M059J (cell line): ENCODE measurements at places on chromosomes 7 and 10. TPM values are rescaled to one million over a fixed set of nuclear protein-coding genes. Genes with fewer than 3 reads are reported as not detected.
A peak's percentile ranks its signal among the peaks of the same experiment; 100 is the strongest.

GRCh38 chr10:82942286-82943099 is 1067.5 kb downstream of the NRG3 start:
- DNase-seq, result peak; percentile 21

- DNase-seq, result no peak
Observed at GRCh38 chr7:14045651-14046050, 56.2 kb upstream of the ETV1 start.

- no peak for DNase-seq
Observed at GRCh38 chr10:123295644-123296043, 141.4 kb downstream of the BUB3 start.

DNA sequence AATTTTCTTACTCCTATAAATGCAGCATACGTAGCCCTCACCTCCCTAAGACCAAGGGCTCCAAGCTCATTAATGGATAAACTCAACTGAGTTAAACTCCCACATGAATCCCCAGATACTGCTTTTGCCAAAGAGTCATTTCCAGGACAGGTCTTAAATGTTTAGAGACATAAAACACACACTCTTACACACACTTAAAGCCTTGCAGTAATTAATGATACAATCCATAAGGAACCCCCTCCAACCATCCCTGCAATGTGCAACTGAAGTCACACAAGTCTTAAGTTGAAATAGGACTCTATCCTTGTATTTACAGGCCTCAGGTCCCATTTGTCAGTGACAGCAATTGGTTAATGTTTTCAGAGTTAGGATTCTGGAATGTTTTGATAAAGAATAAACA is 194.1 kb downstream of the FANK1 start:
- no peak for DNase-seq

COL13A1 gene
- 5.7 and 15.6 TPM in 2 replicates for total RNA-seq

STAMBPL1 gene
- total RNA-seq, result 18.2 and 22.8 TPM in 2 replicates

DNA sequence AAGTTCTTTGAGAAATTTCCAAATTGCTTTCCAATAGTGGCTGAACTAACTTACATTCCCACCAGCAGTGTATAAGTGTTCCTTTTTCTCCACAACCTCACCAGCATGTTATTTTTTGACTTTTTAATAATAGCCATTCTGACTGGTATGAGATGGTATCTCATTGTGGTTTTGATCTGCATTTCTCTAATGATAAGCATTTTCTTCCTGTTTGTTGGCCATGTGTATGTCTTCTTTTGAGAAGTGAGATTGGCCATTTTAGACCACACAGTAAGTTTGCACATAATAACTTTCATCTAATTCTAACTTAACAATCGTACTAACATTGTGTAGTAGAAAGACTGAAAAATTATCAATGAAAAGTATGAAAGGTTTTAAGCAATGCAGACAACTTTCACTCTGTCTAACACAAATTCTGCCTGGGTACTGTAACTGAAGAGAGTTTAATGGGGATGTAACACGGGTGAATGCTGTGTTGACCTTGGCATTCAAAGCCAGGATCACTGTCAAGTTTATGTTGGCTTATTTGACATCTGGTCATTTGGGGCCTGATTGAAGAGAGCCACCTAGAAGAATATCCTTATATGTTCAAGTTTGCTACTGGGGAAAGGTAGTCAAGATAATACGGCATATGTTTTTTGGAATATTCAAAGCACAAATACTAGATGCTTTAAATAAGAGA is 50.4 kb downstream of the FAM171A1 start:
- DNase-seq, result peak; percentile 26

GRCh38 chr10:67262675-67263074 is 336.8 kb downstream of the LRRTM3 start:
- no peak for DNase-seq

DNA sequence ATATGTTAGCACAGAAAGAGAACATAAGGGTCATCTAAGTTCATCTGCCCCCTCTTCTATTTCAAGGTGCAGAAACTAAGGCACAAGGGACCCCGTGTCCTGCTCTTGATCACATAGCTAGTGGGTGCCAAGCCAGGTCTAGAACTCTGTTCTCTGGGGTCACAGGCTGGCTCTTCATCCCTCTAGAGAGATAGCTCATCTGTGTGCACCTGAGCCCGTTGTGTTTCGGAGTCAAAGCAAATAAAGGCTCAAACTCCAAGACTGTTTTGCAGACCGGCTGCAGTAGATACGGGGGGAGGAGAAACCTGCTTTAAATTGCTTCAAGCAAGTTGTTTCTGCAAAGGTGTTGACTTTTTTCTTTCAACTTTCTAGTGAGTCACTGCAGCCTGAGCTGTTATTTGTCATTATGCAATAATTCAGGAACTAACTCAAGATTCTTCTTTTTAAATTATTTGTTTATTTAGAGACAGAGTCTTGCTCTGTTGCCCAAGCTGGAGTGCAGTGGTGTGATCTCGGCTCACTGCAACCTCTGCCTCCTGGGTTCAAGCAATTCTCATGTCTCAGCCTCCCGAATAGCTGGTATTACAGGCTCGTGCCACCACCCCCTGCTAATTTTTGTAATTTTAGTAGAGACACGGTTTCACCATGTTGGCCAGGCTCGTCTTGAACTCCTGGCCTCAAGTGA is 6.5 kb downstream of the BLVRA start:
- peak; percentile 74 for DNase-seq

GRCh38 chr7:151491859-151492258 is 27.8 kb downstream of the RHEB start:
- peak; percentile 95 for DNase-seq

MSS51 gene
- total RNA-seq, result 0.10 TPM in 1 of 2 replicates, not detected in the other

- DNase-seq, result no peak
Observed at GRCh38 chr7:155051355-155051754, 18.8 kb upstream of the HTR5A start.

- DNase-seq, result no peak
Observed at GRCh38 chr10:128047351-128047750, 78.9 kb downstream of the MKI67 start.

- DNase-seq, result no peak
Observed at GRCh38 chr7:87456247-87456646, 19.2 kb downstream of the ABCB4 start.

GRCh38 chr10:130440971-130441370 is 304.8 kb downstream of the GLRX3 start:
- no peak for DNase-seq

AKR1C8 gene
- not detected in 2 replicates for total RNA-seq

GRCh38 chr10:3429676-3430075 is 257.1 kb upstream of the PITRM1 start:
- DNase-seq, result no peak

STK31 gene
- not detected in 2 replicates for total RNA-seq

SUN3 gene
- total RNA-seq, result 0.59 TPM in 1 of 2 replicates, not detected in the other

ARHGAP22 gene
- total RNA-seq, result 11.5 and 18.9 TPM in 2 replicates

PAX4 gene
- total RNA-seq, result not detected in 2 replicates

NPY gene
- total RNA-seq, result 2.4 TPM in 1 of 2 replicates, not detected in the other

- DNase-seq, result no peak
Observed at GRCh38 chr7:149060156-149060555, 30.4 kb downstream of the ZNF786 start.

GRCh38 chr7:140342727-140343514 is 55.4 kb downstream of the SLC37A3 start:
- DNase-seq, result peak; percentile 20

DNA sequence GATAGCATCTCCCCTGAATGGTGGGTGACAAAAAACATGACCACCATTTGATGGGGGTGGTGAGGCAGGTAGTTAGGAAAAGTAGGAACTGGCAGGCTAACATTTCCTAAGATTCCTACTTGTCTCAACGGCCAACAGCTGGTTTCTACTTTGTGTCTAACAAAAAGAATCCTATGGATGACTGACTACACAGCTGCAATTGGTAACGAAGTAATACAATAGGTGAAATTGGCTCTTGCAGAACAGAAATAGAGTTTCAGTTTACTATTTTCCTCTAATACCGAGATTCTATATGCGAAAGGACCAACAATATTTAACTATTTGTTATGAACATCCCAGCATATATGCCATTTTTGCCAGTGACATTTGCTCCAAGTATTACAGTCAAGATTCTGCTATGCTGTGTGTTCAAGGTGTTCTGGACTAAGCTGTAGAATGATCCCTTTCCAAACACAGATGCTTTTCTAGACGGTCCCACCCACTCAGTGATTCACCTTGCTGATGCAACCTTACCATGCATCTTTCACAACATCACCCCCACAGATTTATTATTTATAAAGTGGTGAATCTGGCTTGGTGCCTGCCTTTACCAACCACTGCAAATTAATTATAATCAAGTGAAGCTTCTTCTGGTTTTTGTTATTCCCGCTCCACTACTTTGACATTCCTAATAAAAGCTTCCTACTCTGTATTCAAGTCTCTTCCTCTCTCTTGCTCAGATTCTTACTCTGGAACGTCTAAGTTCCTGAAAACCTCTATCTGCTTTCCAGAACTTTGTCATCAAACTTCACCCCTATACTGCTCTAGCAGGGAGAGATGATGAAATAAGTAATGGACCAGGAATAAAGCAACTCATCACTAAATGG is 16.8 kb downstream of the BBIP1 start:
- peak; percentile 44 for DNase-seq

H2BK1 gene
- total RNA-seq, result not detected in 2 replicates

TMEM139 gene
- total RNA-seq, result 0.07 TPM in 1 of 2 replicates, not detected in the other

- no peak for DNase-seq
Observed at GRCh38 chr7:144869082-144869481, 33.2 kb upstream of the TPK1 start.

DNA sequence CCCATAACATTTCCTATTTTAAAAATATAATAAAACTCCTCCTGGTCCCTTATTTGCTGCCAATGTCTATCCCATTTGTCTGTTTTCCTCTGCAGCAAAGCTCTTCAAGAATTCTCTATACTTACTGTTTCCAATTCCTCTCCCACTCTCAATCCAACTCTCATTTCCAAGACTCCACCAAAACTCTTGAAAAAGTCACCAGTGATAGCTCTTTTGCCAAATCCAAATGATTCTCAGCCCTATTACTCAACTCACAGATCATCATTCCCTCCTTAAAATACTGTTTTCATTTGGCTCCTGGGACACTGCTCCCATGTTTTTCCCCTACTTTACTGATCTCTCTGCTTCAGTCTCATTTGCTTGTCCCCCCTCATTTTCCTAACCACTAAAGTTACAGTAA is 139.4 kb downstream of the HIBADH start:
- no peak for DNase-seq

VIPR2 gene
- total RNA-seq, result not detected in 2 replicates

DNA sequence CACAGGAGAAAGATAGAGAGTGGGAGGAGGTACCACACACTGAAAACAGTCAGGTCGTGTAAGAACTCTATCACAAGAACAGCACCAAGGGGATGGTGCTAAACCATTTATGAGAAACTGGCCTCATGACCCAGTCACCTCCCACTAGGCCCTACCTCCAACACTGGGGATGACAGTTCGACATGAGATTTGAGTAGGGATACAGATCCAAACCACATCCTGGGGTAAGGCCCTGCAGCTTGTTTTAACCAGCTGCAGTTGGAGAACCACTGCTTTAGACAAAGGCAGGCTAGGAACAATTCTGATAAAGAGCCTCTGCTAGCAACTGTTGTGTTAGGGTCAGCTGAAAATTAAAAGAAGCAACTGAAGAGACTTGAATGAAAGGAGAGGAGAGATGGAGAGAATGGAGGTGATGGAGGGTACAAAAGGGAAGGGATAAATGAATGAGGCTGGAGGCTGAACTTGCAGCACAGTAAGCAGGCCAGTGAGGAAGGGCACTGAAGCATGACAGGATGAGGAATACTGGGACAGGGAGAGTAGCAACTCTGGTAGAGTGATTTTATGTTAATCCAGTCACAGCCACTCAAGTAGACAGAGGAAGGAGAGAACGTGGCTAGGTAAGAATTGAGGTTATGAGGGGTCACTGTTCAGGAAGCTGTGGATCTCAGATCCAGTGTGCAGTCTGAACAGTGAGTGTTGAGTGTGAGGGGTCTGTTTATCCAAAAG is 23.6 kb downstream of the MEST start:
- no peak for DNase-seq

GRCh38 chr7:35630024-35630972 is 64.6 kb downstream of the HERPUD2 start:
- peak; percentile 55 for DNase-seq

GNA12 gene
- total RNA-seq, result 12.5 and 25.7 TPM in 2 replicates

- DNase-seq, result no peak
Observed at GRCh38 chr7:107993891-107994291, 9.1 kb downstream of the LAMB1 start.

DNA sequence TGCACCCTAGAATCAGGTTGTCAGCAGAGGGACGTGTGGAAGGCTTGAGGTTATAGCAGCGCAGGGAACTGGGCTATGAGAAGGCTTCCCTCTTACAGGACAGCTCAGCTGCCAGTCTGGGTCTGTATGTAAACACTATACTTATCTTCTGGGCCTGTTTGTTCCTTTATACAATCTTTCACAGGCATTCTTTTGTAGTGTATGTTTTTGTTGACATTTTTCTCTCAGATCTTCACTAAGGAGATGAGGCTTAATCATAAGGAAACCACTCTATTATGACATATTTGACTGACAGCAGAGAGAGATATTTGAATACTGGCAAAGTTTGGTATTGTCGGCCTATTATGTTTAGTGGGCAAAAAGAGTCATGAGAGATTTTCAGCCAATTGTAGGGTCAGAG is 929 bp downstream of the GBF1 start:
- DNase-seq, result peak; percentile 28

SPRN gene
- not detected in 2 replicates for total RNA-seq

FGFR2 gene
- total RNA-seq, result 2.1 and 6.8 TPM in 2 replicates

CALHM2 gene
- 33.3 and 37.7 TPM in 2 replicates for total RNA-seq

- DNase-seq, result peak; percentile 36
Observed at GRCh38 chr10:23343591-23344240, 881 bp downstream of the C10orf67 start.

SAMD9L gene
- total RNA-seq, result 103 and 105 TPM in 2 replicates

DNA sequence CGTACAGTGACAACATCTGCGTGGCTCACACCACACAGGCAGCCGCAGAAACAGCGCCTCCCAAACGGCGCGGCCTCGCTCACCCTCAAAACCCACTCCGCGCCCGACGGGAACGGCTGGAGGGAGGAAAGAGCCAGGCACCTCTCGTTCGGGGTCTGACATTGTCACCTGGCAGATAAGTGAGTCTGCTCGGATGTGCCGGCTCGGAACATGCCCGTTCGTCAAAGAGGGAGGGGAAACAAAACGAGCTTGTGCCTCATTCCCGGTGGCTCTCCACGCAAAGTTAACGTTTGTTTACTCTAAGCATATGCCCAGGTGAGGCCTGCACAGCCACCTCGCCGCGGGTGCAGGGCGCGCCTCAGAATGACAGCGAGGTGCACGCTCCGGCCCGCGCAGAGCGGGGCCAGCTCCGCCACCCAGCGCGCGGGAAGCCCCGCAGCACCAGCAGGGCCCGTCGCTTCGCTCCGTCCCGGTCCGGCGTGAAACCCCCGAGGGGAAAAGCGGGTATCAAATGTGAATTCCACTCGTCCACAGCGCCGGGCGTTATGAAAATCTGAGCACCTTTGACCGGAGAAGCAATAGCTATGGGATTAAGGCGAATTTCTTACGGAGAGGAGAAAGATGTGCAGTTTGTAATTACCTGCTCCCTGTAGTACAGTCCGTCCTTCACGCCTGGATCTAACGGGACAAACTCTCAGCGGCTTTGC is 13.1 kb downstream of the CNPY1 start:
- DNase-seq, result no peak

DNA sequence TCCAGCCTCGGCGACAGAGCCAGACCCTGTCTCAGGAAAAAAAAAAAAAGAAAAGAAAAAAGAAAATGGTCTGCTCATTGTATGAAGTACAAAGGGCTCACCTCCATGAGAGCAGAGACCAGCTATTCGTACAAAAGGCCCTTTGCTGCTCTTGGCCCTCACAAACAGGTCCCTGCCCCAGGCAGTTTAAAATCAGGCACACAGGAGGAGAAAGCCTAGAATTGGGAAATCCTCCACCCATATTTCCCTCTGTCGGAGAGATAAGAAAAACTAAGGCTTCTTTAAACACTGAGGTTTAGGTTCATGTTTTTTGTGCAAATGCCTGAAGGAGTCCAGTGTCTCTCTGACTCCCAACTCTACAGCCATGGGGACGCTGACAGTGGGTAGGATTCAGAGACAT is 15.1 kb downstream of the GNA12 start:
- DNase-seq, result no peak

PTPRZ1 gene
- total RNA-seq, result not detected in 2 replicates
